ENCODE measurements at places on chromosomes 16 and 17.

GRCh38 chr17:69588827-69589239, 174.3 kb downstream of the MAP2K6 start:
- no peak for DNase-seq

- no peak for DNase-seq
These were observed 167.7 kb upstream of the CIBAR2 start for GRCh38 chr16:85279825-85280545.

DNA sequence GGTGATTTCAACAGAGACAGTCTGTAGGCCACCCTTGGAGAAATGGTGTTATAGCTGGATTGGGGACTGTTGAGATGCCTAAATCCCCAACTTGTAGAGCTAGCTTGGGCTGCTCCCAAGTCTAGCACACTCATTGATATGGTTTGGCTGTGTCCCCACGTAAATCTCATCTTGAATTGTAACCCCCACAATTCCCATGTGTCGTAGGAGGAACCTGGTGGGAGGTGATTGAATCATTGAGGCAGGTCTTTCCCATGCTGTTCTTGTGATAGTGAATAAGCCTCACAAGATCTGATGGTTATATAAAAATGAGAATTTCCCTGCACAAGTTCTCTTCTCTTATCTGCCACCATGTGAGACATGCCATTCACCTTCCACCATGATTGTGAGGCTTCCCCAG, 536.0 kb downstream of the CDH13 start:
- no peak for DNase-seq

- no peak for DNase-seq
These were observed 44.5 kb downstream of the ZNRF1 start for GRCh38 chr16:75043175-75043895.

DNA sequence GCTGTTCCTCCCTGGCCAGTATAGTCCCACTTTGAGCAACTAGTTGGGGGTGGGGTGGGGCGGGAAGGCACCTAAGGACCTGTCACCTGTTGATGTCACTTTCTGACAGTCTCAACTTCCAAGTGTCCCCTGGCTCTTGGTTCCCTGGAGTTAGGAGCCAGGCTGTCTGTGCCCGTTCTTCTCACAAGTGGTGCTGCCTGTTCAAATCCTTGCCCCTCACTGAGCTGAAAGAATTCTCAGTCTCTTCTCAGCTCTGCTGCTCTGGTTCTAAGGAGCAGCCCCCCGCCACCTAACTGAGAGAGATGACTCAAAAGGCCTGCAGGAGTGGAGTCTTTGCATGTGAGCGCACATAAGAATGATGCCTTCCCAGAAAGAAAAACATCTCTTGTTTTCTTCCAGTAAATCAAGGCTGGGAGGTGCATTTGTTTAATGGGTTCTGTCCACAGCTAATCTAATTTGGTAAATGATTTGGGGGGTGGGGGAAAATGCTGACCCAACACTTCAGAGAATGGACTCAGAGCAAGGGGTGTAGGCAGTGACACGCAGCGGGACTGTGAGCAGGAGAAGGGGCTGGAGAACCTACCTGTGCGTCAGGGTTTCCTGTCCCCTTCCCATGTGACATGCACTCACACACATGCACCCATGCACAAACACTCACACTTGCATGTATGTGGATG, 78.2 kb upstream of the NLRP1 start:
- no peak for DNase-seq

- DNase-seq: peak; percentile 63
These were observed at the start of gene MLLT6 for GRCh38 chr17:38704606-38705522. Gene MLLT6, plus strand, starts transcription at chr17:38705273. Its CDS starts 360 bp downstream, at chr17:38705633.

DNA sequence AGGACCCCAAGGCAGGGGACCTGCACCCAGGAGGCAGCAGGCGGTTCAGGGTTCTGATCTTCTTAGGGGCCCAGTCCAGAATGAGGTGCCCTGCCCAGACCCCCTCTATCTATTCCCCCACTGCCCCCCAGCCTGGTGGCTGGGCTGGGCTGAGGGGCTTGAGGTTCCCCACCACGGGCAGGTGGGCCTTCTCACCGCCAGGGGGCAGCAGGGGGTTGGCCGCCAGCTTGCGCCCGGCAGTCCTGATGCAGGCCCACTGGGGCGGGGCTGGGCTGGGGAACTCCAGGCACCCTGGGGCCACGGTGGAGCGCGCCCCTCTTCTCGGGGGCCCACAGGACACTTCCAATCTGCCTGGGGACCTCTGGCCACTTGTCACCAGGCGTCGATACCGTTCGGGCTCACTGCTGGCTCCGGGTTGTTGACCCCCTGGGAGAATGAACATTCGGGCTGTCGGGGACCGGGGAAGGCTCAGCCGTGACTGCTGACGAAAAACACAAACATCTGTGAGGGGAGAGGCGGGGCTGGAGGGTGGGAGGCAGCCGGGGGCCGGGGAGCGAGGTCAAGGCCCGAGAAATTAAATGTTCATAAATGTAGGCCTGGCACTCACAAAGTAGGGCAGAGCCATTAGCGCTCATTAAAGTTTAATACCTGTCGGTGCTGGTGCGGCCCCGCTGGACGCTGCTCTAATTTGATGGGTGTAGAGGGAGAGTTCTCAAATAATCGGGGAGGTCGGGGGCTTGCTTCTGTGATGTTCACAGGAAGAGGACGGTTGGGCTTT, 219.3 kb upstream of the GSE1 start:
- DNase-seq: peak; percentile 67

DNA sequence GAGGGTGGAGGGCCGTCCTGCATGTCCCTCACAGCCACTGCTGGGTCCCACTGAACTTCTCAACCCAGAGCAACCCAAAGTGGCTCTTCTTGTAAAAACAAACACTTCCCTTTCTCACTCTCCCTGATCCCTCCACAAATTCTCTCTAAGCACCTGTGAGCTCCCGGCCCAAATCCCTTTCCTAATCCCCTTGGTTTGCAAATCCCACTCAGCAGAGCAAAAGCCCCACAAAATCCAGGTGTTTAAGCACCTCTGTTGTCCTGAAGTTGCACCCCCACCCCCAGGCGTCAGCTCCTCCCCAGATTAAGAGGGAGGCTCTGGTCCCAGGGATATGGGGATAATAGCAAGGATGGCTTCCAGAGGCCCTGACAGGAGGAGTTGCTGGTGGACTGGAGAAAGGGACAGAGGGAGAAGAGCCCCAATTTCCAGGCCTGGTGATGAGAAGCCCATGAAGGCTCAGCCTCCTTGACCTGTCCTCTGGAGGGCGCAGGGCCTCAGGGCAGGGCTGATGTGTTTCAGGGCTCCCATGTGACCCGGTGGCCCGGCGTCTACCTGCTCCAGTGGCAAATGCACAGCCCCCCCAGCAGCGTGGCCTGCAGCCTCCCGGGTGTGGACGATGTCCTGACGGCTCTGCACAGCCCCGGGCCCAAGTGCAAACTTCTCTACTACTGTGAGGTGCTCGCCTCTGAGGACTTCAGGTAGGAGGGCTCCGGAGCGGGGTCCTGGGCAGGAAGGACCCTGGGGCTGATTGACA, 23.0 kb downstream of the NAGPA start:
- DNase-seq: no peak

GRCh38 chr16:1428511-1428910, 2.4 kb upstream of the PERCC1 start:
- peak; percentile 20 for DNase-seq

- no peak for DNase-seq
These were observed at the start of gene PROCA1 for GRCh38 chr17:28711723-28712031. Gene PROCA1, minus strand, starts transcription at chr17:28711888. Its CDS starts 228 bp downstream, at chr17:28711660.

DNA sequence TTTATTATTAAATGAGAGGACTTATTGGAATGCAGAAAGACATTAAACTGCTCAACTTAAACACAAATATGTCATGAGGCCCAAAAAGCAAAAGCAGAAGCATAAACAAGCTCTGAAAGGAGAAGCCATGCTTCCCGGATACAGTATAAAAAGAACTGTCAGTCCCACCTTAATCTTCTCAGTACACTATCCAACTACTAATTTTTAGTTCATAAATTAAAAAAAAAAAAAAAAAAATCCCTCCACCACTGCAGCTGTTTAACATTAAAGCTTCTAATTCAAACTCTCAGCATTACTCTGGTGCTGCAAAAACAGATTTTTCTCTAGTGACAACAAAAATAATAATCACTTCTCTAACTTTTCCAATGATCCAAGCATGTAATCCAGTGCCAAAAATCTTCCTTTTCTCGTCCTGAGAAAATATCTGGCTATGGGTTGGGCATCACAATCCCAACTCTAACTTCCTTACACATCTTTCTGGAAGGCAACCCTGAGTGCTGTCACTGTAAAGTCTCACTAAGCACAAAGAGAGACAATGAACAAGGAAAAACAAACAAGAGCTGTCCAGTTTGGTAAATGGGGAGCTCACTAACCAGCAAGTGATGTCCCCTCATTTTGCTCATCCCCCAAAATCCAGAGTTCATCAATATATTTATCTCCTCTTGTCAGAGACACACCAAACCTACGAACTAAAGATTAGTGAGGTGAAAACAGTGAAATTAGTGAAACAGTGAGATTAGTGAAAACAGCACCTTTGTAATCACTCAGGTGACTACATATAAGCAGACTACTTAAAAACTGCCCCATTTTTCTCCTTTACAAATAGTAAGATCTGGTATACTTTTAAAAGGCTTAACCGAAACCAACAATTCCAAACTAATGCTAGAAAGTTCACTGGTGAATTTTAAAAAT, 5.5 kb downstream of the USP32 start:
- DNase-seq: no peak

GRCh38 chr16:58471209-58471975, 28.6 kb upstream of the NDRG4 start:
- DNase-seq: no peak

- DNase-seq: no peak
These were observed 328.0 kb downstream of the TMEM114 start for GRCh38 chr16:8262299-8262698.

GRCh38 chr17:81889602-81890001, 1.8 kb downstream of the ALYREF start:
- no peak for DNase-seq

- no peak for DNase-seq
These were observed 8.4 kb downstream of the MYO1C start for GRCh38 chr17:1484060-1484535.

DNA sequence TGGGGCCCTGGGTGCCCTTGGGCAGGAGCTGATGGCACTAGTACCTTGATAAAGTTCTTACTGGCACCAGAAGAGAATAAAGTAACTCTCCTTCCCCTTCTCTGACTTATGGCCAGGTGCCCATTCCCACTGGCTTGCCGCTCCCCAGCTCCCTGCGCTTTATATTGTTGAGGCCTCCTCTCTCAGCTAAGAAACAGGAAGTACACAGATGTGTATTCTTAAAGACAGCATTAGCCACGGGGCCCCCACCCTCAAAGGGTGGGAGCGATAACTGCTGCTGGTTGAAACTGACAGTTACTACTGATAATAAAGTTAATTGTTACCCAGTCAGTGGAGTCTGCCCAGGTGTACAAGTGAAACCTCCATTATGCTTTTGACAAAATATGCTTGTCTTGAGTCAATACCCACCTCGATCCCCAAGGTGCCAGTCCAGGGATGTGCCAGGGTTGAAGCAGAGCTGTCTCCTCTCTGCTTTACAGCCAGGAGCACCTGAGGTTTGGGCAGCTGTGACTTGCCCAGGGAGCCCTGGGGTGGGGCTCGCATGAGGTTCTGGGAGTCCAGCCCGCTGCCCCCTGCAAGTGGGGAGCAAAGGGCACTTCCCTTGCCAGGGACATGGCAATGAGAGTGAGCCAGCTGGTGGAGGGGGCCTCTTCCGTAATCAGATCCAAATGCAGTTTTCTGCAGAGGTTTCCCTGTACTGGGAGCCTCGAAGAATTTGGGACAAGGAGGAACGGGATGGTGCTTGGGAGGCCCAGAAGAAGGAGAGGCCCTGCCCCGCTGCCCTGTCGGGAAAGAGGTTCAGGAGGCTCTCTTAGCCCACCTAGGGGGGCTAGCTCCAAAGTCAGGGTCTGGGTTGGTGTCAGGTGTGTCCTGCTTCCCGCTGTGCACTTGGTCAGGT, 5.4 kb upstream of the CLDN9 start:
- DNase-seq: no peak

- no peak for DNase-seq
These were observed 68.0 kb upstream of the MRTFB start for GRCh38 chr16:14003074-14003570.

DNA sequence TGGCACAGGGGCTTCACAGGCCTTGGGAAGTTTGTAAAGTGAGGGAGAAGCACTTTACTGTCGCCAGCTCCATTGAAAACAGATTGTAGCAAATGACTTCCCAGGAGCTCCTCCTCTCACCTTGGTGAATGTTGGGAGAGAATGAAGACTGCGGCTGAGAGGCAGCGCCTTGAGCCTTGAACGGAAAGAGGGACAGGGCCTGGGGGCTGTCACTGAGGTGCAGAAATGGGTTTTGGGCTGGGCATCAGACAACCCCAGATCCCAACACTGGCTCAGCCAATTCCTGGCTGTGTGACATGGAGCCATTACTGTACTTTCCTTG, 603 bp upstream of the MRTFB start:
- DNase-seq: no peak

GRCh38 chr17:55740511-55741355, 10.1 kb upstream of the PCTP start:
- DNase-seq: no peak

DNA sequence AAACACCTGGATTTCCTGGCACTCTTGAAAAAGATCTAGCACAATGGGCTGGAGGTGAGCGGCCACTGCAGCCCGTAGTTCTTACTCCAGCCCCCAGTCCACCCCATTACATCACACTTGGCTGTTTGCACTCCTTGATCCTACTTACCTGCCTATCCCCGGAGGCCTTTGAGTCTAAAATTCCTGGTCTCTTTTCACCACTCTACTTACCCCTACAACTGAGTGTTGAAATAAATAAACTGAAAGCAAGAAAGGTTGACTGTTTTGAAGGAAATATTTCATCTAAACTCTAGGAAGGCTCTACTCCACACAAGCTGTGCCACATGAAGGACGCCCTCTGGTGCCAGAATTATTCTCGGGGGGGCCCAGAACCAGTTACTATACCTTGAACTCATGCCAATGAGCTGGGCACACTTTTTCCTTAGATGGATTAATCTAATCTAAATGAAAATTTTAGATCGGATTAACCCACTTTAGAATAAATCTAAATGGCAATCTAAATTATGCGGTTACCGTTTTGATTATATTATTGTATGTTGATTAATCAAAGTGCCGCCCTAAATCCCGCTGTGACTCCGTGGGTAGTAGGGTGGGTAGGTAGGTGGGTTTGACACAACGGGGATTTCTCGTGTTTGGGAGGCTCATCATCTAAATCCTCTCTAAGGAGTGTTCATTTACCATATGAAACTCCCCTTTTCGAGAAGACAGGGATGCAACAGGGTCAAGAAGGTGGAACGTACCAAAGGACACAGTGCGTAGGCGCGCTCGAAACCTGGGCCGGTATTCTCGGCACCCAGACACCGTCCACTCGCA, 651 bp upstream of the EIF1 start:
- DNase-seq: no peak

GRCh38 chr17:5800131-5800530, 215.8 kb upstream of the NLRP1 start:
- no peak for DNase-seq

Measured in activated naive CD4-positive, alpha-beta T cell (primary cell).